ENCODE measurements at places on chromosomes 1 and 21.

GRCh38 chr1:204705888-204706837 lies 20.6 kb upstream of the LRRN2 start:
- DNase-seq: no peak

GRCh38 chr1:108190686-108191416 lies 9.3 kb downstream of the SLC25A24 start:
- DNase-seq: no peak

- DNase-seq: no peak
Measured at GRCh38 chr21:44840771-44841170, 22.9 kb upstream of the SUMO3 start.

GRCh38 chr1:12460121-12460520 lies 157.9 kb downstream of the DHRS3 start:
- no peak for DNase-seq

- DNase-seq: no peak
Measured at GRCh38 chr1:117740496-117740895, 134.6 kb downstream of the TENT5C start.

DNA sequence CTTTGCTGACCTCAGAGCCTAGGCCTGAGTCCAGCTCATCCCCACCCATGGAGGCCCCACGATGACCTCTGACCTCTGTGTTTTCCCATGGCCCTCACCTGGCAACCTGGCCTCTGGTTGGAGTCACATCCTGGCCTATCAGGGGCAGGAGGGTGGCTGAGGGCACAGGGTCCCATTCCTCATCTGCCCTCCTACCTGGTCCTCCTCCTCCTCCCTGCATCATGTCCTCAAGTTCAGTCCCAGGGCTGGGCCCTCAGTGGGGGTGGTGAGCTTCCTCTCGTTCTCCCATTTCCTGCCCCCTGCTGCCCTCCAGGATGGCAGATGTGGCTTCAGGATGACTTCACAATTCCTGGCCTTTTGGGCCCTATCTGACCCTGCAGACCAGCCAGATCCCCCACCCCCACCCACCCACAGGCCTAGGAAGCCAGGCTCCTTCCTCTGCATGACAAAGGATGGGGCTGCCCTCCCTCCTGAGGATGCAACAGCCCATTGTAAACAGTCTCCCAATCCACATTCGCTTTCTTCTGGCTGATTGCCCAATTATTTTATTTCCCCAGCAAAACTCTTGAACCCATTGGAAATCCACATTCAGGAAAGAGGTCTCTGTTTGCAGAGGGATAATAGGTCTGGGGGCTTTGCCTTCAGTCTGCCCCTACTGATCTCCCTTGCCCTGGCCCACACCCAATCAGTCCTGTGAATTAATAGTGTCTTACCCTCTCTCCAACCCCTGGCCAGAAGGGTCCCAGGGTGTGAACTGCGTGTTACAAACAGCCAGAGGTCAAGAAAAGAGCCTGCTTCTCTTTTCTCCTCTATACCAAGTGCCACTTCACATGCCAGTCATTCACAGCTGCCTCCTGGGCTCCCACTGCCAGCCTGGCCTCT lies 10.3 kb upstream of the LEFTY1 start:
- no peak for DNase-seq

DNA sequence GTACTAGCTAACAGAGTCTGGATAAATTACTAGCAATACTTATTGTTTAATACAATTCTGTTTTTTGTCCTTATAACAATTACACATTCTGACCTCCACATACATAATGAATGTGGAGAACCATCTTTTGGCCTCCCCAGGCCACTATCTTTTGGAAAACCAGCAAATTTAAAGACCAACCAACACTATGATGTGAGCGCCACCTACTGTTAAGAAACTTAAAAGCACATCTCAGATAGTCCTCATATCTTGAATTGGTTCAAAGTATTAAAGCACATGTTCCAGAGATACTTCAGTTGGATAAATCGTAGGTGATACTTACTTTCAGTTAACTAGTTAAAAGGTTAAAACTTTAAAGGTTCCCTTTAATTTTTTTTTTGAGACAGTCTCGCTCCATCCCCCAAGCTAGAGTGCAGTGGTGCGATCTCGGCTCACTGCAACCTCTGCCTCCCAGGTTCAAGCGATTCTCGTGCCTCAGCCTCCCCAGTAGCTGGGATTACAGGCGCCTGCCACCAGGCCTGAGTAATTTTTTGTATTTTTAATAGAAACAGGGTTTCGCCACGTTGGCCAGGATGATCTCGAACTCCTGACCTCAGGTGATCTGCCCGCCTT lies 29.3 kb upstream of the USP1 start:
- peak; percentile 50 for DNase-seq

DNA sequence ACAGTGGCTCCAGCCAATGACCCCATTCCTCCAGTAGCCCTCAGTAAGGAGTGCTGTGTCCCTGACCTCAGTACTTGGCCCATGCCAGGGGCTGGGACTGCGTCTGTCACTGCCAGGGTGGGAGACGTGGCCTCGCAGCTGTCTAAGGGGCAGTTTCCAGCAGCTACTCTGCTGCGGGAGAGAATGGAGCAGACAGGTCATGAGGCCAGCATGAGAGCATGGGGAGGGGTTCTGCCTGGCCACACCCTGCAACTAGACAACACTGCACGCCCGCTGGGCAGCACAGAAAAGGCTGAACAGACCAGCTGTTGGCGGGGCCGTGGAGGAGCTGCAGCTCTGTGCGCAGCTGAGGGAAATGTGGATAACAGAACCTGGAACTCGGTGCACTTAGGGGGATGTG lies 91.6 kb upstream of the COL6A1 start:
- DNase-seq: no peak

DNA sequence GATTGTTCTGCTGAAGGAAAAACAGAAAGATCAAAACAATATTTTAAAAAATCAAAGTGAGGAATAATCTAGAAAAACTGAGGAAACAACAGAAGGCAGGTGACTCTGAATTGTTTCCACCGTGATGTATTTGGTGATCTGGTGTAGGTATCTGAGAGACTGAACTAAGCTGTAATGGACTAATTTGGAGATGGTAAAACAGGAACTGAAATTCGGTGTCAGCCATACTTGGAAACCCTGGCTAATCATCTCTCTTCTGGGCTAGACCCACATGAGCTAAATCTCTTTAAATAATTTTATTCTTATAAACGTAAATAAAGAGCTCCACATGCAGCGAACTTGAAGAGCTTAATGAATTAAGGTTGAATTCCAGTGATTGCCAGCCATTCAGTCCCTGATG lies 1226.1 kb downstream of the NCAM2 start:
- DNase-seq: no peak

- no peak for DNase-seq
Measured at GRCh38 chr1:223337174-223337869, 26.7 kb downstream of the SUSD4 start.

- peak; percentile 76 for DNase-seq
Measured at GRCh38 chr1:3319874-3320245, 134.6 kb upstream of the ARHGEF16 start.

DNA sequence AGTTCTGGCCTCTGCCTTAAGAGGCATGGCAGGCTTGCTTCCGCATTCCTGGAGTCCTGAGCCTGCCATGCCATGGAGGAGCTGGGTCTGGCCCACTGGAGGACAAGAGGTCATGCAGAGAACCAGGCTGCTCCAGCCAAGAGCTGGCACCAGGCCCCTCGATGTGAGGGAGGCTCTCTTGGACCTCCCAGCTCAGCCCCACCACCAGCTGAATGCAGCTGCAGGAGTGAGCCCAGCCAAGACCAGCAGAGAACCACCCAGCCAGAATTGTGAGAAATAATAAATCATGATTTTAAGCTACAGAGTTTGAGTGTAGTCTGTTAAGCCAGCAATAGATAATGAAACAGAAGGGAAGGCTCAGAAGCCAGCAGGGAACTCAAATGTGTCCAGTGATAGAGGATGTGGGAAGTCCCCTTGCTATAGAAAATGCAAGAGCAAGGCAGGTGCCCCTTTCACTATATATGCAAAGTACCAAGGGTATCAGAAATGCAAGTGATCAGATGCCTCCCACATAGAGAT lies 118.4 kb downstream of the HIVEP3 start:
- DNase-seq: peak; percentile 25

DNA sequence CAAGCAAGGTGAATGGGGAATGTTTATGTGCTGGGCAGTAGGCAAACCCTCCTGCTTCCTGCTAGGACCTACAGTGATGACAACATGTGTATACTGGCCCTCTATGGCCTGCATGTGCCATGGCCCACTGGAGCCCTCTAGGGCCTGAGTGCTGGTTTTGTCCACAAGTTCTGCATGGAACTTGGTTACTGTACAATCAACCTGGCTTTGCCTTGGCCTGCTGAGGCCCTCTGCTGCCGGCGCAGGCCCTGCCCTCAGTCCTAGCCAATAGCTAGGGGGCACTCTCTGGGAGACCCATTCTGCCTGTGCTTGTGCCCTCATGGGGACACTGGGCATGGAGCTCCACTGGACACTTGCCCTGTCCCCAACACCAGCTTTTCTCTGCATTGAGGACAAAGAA lies 138.6 kb upstream of the NGF start:
- DNase-seq: no peak

DNA sequence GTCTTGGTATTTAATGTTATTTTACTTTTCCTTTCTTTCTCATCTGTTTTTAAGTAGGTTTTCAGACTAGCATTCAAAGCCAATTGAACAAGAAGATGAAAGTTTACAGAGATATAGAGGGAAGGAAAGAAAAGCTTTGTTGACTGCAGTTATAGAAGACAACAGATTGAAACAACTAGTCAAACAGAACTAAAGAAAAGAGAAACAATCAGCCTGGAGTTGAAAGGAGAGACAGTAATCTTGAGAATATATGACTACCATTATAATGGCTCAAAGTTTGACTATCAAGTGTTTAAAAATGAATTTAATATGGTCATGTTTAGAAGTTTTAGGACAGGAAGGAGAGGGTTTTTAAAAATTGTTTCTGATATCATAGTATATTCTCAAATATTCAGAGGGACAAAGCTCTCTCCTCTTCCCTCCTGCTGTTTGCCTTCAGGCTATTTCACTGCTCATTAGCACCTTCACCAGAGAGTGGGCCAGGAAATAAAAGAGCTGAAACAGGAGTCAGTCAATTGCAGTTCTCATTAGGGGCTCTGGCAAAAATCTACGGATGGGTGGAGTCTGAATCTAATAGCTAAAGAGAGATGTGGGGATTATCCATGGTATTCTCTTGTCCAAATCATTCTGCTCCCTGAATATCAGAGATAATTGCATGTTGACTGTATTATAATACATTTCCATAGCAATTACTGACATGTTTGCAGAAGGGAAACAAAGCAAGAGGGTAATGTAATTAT lies 577.8 kb downstream of the BRINP3 start:
- no peak for DNase-seq

- no peak for DNase-seq
Measured at GRCh38 chr1:192766009-192766625, 42.7 kb upstream of the RGS2 start.

GRCh38 chr1:46183926-46184557 lies 7.8 kb upstream of the P3R3URF start:
- DNase-seq: no peak

DNA sequence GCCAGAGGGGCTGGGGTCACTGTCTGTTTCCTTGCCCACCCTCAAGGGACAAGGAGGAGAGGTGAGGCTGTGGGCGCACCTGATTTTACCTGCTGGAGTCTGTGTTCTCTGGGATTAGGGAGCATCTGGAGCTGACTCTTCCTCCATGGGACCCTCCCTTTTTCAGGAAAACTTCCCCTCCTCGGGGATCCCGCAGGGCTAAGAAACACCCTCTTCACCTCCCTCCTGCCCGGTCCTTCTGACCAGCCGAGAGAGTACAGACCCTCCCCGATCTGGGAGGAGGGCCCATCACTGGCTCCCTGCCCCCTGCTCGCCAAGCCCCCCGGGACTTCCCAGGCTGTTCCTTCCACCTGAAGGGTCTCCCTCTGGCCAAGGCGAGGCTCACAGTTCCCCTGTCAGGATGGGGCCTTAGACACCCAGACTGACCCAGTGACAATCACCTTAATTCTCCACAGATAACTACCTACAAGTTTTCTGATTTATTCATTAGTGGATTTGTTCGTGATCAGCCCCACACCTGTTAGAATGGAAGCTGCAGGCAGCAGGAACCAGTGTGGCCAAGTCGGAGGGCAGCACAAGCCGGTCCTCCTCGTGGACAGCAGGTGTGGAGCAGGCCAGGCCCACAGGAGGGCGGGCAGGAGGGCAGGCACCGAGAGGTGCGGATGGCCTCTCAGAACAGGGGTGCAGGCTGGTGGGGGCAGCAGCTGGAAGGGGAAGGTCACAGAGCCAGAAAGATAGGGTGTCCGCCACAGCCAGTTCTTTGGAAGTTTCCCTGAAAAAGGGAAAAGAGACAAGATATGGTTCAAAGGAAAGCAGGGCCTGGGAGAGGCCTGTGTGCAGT lies 15.9 kb upstream of the SAMD11 start:
- no peak for DNase-seq

- no peak for DNase-seq
Measured at GRCh38 chr1:222167896-222168295, 380.0 kb downstream of the HHIPL2 start.

GRCh38 chr1:118360817-118361216 lies 175.8 kb upstream of the SPAG17 start:
- DNase-seq: no peak

DNA sequence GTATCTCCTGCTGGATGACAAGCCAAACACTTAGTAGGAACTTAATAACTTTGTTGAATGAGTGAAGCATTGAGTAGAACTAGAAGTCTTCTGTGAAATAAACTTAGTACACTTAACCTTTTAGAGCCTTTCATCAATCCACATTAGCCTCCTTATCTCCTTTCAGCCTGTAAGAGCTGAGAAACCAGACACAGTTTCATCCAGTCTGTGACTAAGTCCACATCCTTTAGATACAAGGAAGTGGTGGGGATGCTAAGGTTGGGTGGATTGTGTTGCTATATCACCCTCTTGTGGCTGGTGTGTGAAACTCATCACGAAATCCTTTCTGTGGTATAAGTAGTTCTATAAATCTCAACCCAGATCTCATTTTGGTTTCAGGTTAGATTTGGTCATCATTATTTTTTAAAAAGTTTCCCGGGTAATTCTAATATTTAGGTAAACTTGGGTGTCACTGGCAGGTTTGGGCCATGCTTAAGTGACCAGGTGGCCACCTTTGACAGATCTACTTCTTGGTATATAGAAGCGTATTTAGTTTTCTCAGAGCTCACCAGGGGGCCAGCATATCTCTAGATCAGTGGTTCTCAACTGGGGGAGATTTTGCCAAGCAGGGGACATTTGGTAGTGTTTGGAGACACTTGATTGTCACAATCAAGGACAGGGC lies 27.8 kb upstream of the CD84 start:
- DNase-seq: peak; percentile 65

DNA sequence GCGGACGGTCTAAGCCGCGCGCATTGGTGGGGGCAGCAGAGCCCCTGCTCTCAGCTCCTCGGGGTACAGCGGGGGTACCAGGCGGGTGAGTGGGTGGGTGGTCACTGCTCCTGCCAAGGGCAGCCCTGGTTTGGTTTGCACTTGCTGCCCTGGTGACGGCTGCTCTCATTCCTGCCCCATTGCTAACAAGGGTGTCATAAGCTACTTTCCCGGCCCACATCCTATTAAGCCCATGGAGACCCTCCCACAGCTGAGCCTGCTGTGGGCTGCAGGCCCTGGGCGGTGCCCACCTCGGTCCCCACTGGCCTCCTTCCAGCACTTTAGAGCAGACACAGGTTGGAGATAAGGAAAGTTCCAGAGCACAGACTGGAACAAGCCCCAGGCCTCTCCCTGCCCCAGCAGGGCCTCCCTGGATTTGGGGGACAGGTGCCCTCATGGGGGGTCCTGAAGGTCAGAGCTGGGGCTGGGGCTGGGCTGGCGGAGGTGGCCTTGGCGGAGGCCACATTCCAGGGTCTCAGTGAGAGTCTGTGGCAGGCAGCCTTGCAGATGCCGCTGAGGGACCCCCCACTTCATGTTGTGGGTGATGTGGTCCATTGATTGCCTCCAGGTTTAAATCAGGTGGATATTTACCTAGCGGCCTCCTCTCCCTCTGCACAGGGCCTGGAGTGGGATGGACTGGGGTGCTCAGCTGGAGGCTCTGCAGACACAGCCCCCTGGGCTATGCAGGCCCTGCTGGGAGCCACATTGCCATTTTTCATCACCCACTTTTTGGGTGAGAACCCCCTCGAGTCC lies 27.0 kb downstream of the COL18A1 start:
- no peak for DNase-seq

Data from GM20000 (cell line).